WTC11 (cell line): ENCODE measurements at places on chromosomes 3 and 15. TPM values are rescaled to one million over a fixed set of nuclear protein-coding genes. Genes with fewer than 3 reads are reported as not detected.
A peak's percentile ranks its signal among the peaks of the same experiment; 100 is the strongest.

Gene SCG5
- total RNA-seq, result 14.2 to 28.7 TPM (median 27.2 TPM) in 3 replicates

Gene BLM
- total RNA-seq, result 29.9 to 40.5 TPM (median 34.8 TPM) in 3 replicates

Gene HRG
- 0.11 to 0.24 TPM (median 0.11 TPM) in 3 replicates for total RNA-seq

DNA sequence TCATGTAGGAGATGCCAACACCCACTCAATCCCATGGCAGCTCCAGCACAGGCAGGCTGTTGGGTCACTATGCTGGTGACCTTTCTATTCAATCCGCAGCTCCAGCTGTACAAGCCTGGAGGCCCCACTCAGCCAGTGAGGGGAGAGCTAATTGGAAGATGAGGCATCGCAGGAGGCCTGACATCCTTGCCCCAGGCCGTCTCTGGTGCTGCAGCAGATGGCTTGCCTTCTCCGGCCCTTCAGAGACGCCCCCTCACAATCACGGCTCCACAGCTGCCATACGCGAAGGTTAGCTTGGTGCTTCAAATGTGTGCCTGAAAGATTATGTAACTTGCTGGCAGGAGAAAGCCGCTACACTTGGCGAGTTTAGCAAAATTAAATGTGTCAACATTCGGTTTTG lies 104.2 kb upstream of the CLSTN2 start:
- H3K27me3 ChIP-seq, result no peaks in the 10 kb centered on the region
- peak; percentile 14 for DNase-seq
- no peaks in the 10 kb centered on the region for H3K36me3 ChIP-seq
- no peak overlapping the region for H3K4me3 ChIP-seq
- H3K27ac ChIP-seq, result no peak overlapping the region

GRCh38 chr3:107430996-107431245 lies 53.7 kb downstream of the CCDC54 start:
- no peak overlapping the region for H3K27ac ChIP-seq
- peaks cover 29% of the 10 kb centered on the region for H3K27me3 ChIP-seq
- H3K4me3 ChIP-seq, result peak overlapping the region; percentile 87

- no peaks in the 10 kb centered on the region for H3K27me3 ChIP-seq
- H3K27ac ChIP-seq, result no peak overlapping the region
- H3K4me3 ChIP-seq, result no peak overlapping the region
- peaks cover 68% of the 10 kb centered on the region for H3K4me1 ChIP-seq
Observed at GRCh38 chr3:177104299-177104992, 92.8 kb downstream of the TBL1XR1 start.

GRCh38 chr3:71778353-71778752 lies 6.6 kb downstream of the PROK2 start:
- peaks cover 45% of the 10 kb centered on the region for H3K4me1 ChIP-seq
- H3K36me3 ChIP-seq, result no peaks in the 10 kb centered on the region
- no peak overlapping the region for H3K27ac ChIP-seq
- DNase-seq, result no peak
- H3K4me3 ChIP-seq, result no peak overlapping the region

- H3K4me1 ChIP-seq, result peaks cover 6% of the 10 kb centered on the region
- DNase-seq, result no peak
- H3K36me3 ChIP-seq, result no peaks in the 10 kb centered on the region
- no peak overlapping the region for H3K4me3 ChIP-seq
- H3K27me3 ChIP-seq, result no peaks in the 10 kb centered on the region
- no peak overlapping the region for H3K27ac ChIP-seq
Observed at GRCh38 chr3:113825090-113825489, 13.5 kb upstream of the GRAMD1C start.

GRCh38 chr15:50353251-50353974 lies 1.6 kb downstream of the GABPB1 start:
- no peaks in the 10 kb centered on the region for H3K27me3 ChIP-seq
- H3K27ac ChIP-seq, result peak overlapping the region; percentile 100
- H3K4me3 ChIP-seq, result peak overlapping the region; percentile 98
- H3K36me3 ChIP-seq, result peaks cover 27% of the 10 kb centered on the region
- DNase-seq, result no peak
- H3K4me1 ChIP-seq, result peaks cover 45% of the 10 kb centered on the region

DNA sequence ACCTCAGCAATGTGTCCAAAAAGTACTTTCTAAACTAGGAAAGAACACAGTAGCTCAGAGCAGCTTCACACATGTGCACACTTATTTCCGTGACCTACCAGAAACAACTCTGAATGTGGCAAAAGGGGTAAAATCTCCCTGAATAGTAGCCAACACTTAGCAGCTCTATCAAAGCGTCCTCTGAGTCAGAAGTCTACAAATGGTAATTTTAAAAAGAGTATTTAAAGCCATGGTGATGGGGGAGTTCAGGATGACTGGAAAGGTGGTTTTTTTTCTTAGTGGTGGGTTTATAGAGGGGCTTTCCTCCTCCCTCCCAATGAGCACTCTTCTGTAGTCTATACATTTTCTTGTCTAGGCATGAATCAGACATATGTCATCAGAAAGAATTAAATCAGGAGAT lies 223.8 kb upstream of the PRICKLE2 start:
- H3K27ac ChIP-seq, result no peak overlapping the region
- peaks cover 20% of the 10 kb centered on the region for H3K27me3 ChIP-seq
- H3K4me3 ChIP-seq, result no peak overlapping the region
- H3K4me1 ChIP-seq, result peaks cover 12% of the 10 kb centered on the region
- H3K36me3 ChIP-seq, result no peaks in the 10 kb centered on the region
- DNase-seq, result no peak

DNA sequence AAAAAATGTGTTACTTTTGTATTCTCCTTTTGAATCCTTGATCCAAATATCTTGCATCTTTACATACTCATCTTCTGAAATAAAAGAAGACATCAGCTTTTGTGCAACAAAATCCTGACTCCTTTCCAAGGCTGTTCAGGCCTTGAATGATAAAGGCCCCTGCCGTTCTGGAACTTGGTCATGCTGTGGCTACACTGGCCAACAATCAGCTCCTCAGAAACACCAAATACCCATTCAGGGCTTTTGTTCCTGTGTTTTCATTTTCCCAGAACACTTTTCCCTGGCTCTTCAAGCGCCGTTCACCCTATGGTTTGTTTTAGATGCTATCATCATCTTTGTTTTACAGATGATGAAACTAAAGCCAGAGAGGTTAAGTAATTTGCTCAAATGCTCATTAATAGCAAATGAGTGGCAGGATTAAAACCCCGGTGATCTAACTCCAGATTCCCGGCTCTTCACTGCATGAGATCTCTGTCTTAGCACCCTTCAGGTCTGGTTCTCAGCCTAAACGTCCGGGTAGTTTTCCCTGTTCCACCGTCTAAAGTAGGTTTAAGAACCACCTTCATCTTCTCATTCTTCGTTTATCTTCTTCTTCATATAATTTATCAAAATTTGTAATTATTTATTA lies 58.3 kb downstream of the EPHA3 start:
- no peaks in the 10 kb centered on the region for H3K36me3 ChIP-seq
- peaks cover 43% of the 10 kb centered on the region for H3K4me1 ChIP-seq
- peak overlapping the region; percentile 76 for H3K27ac ChIP-seq
- peak overlapping the region; percentile 16; the same call in 1 of the 2 replicates for H3K4me3 ChIP-seq
- no peak for DNase-seq
- H3K27me3 ChIP-seq, result no peaks in the 10 kb centered on the region

DNA sequence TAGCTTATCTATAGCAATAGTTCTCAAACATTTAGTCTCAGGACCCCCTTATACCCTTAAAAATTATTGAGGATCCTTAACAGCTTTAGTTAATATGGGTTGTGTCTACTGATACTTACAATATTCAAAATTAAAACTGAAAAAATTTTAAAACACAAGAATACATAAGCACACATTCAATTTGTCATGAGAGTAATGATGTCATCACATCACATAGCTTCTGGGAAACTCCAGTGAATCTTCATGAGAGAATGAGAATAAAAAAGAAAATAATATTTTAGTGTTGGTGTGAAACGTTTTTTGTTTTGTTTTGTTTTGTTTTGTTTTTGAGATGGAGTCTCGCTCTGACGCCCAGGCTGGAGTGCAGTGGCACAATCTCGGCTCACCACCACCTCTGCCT lies 25.2 kb upstream of the ACP3 start:
- H3K27me3 ChIP-seq, result no peaks in the 10 kb centered on the region; the same call in 1 of the 2 replicates
- peaks cover 25% of the 10 kb centered on the region for H3K36me3 ChIP-seq
- H3K27ac ChIP-seq, result no peak overlapping the region
- DNase-seq, result no peak

DNA sequence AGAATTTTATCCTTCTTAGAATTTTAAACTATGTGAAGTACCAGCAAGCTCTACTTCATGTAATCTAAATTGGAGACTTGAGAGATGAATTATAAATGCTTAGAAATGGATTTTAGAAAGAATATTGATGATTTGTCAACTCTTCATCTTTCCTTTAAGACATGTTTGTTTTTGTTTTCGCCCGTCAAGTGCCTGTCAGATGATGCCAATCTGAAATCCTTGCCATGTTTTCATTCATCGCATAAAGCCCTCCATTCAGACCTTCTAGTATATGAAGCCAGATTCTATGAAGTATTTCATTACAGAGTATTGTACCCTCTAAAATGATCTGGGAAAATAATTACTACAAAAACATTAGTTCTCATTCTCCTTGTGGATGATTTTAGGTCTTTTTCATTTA lies 223.2 kb upstream of the SOX2 start:
- H3K36me3 ChIP-seq, result no peaks in the 10 kb centered on the region
- no peaks in the 10 kb centered on the region for H3K27me3 ChIP-seq
- no peak for DNase-seq
- H3K27ac ChIP-seq, result no peak overlapping the region
- peaks cover 12% of the 10 kb centered on the region for H3K4me1 ChIP-seq

DNA sequence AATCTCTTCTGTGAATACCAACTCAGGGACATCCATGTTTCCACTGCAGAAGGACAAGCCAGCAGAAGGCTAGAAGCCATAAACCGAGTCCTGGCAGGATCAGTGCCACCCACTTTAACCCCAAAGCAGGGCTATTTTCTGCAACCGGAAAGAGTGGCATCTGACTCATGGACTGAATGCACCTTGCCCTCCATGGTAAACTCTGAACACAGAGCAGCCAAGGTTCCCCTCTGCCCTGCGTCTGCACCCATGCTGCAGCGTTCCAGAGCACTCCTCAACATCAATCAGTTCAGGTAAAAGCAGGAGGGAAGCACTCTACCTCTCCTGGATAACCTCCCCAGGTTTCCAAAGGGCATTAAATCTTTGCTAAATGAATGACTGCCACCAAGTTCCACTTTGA lies 801 bp upstream of the NGRN start:
- no peak for DNase-seq
- H3K4me3 ChIP-seq, result peak overlapping the region; percentile 95
- H3K27me3 ChIP-seq, result no peaks in the 10 kb centered on the region
- peaks cover 15% of the 10 kb centered on the region for H3K36me3 ChIP-seq

- H3K27ac ChIP-seq, result no peak overlapping the region
- DNase-seq, result no peak
- H3K4me1 ChIP-seq, result peaks cover 47% of the 10 kb centered on the region
- peaks cover 39% of the 10 kb centered on the region for H3K27me3 ChIP-seq
Observed at GRCh38 chr3:184590795-184591194, 29.2 kb downstream of the EPHB3 start.

- no peak overlapping the region for H3K27ac ChIP-seq
- H3K4me3 ChIP-seq, result no peak overlapping the region
- peaks cover 9% of the 10 kb centered on the region for H3K4me1 ChIP-seq
- H3K27me3 ChIP-seq, result no peaks in the 10 kb centered on the region
Observed at GRCh38 chr15:101692801-101693598, 31.3 kb downstream of the TARS3 start.

GRCh38 chr15:69854521-69855181 lies 243.1 kb downstream of the TLE3 start:
- no peaks in the 10 kb centered on the region for H3K36me3 ChIP-seq
- no peak overlapping the region for H3K27ac ChIP-seq
- DNase-seq, result no peak
- no peak overlapping the region for H3K4me3 ChIP-seq
- no peaks in the 10 kb centered on the region; the same call in 1 of the 2 replicates for H3K27me3 ChIP-seq

DNA sequence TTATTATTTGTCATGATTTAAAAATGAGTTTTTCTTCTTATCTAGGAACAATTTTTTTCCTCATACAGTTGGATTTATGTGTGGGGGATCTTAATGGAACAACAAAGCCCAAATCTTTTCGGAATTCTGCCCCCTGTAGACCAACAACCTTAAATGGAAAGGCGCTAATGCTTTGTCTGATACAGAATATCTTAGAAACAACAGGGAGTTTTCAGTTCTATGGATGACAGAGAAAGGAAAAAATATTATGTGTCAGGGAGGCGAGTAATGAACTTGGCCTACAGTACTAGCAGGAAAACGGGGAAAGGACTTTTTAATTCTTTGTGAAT lies 592 bp downstream of the MOBP start:
- no peak overlapping the region for H3K27ac ChIP-seq
- peaks cover 21% of the 10 kb centered on the region for H3K4me1 ChIP-seq
- peaks cover 5% of the 10 kb centered on the region for H3K36me3 ChIP-seq
- no peak overlapping the region for H3K4me3 ChIP-seq
- no peak for DNase-seq
- H3K27me3 ChIP-seq, result no peaks in the 10 kb centered on the region; the same call in 1 of the 2 replicates
